HAP-1 (cell line): ENCODE measurements at places on chromosomes 3 and 15.

GRCh38 chr3:67415511-67415910 lies 238.9 kb downstream of the SUCLG2 start:
- no peak for DNase-seq

DNA sequence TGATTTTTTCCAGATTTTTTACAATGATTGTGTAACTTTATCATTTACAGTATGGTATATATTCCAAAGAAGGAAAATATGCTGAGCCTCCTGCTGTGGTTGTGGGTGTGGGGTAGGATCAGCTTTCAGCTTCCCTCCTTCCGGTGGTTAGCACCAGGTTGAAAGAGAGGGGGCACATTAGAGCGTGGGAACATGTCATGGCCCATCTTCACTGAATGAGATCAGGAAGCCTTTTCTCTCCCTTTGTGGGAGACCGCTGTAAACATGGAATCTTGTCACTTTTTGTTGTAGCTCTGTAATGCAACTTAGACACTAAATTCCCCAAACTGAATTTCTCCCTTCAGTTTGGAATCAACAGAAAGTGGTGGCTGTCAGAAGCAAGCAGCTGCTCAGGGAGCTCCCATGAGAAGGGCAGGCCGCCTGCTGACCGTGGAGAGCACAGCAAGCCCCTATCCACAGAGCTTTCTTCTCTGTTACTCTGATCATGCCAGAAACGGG lies 86.7 kb upstream of the LIMD1 start:
- peak; percentile 51 for DNase-seq

- DNase-seq = no peak
Observed at GRCh38 chr3:65534805-65535204, 503.9 kb downstream of the MAGI1 start.

- no peak for DNase-seq
Observed at GRCh38 chr3:184678317-184679055, 33.4 kb downstream of the MAGEF1 start.

DNA sequence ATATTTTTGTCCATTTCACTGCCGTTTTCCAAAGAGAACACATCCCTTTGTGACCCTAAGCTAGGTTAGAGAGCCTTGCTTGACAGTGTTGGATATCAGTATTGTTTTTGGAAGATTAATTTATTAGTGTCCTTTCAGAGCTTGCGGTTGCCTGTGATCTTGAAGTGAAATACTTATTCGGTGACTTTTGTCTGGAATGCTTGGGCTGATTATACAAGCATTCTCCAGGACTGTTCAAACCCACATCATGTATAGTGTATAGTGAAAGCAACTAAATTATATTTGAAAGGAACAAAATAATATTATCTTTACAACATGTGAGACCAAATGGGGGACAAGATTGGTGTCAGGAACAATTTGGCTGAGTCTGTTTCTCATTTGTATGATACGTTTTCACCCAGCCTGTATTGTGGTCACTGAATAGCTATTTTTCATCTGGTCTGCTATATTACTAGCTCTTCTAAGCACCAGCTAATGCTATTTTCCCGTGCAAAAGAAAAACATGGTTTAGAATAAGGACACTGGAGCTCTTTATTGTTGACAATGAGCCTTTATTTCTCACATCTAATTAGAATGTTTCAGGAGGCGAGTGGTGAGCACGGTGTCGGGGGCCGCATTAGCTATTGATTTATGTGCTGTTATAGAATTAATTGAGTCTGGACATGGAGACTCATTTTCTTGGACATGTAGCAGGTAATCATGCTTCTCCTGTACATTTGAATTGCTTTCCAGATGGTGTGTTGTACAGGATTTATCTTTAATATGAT lies 158.1 kb downstream of the APBA2 start:
- DNase-seq = peak; percentile 50

- no peak for DNase-seq
Observed at GRCh38 chr3:170863816-170864215, 6.2 kb downstream of the RPL22L1 start.
